ENCODE measurements at places on chromosomes 7 and 10.

GRCh38 chr7:155669717-155670505 is 25.4 kb downstream of the RBM33 start:
- peak; percentile 45 for DNase-seq

GRCh38 chr10:125584954-125585353 is 98.0 kb downstream of the TEX36 start:
- DNase-seq, result no peak

GRCh38 chr10:24951201-24952142 is 934 bp downstream of the PRTFDC1 start:
- DNase-seq, result peak; percentile 40

DNA sequence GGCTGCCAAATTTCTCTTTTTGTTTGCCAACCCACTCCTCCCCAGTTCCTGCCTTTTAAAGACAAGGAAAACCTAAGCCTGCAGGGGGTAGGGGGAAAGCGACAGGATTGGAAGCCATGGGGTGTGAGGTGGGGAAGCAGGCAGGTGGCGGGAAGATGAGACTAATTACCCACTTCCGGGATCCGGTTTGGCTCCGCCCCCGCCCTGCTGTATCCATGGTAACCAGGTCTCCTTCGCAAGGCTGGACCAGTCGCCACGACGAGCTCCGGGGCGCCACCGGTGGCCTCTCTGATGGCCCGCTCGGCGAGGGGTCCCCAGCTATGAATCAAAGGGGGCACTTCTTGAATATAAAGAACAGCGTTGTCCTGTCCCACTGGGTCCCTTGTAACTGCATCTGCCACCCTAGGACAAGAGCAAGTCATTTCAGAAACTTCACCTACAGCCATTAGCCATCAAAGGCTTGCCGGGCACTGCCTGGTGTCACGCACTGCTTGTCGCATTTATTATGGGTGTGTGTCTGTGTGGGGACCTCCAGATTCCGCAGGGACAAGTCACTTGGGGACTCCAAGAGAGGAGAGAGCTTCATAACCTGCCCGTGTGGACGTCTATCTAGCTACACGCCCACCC is 55.4 kb upstream of the LMTK2 start:
- DNase-seq, result no peak

DNA sequence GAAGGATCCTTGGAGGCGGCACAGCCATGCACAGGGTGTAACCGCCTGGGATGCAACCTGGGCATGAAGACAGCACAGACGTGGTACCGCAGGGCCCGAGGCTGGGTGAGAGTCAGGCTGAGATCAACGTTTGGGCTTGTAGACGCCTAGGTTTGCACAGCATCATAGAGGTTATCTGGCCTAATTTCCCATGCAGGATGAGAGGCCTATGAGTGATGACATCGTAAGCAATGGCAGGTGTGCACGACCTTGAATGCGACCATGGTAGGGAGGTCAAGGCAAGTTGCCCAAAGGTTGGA is 7.5 kb downstream of the CALML3 start:
- DNase-seq, result no peak

DNA sequence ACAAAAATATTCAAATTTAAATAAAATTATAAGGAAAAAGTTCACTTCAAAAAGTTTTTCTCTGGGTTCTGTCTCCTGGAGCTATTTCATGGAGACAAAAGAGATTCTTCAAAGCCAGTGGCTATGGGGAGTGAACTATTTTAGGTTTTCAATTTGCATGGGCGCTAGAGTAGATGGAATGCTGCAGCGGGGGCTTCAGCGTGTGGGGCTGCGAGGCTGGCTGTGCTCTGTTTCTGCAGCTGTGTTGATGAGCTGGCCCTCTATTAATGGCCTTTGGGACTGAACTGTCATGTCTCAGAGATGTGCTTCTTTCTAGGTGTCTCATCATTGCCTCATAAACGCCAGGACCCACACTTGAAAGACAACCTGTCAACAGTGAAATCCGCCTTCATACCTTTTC is 108.4 kb upstream of the NPY start:
- no peak for DNase-seq

GRCh38 chr10:72459301-72459700 is 104.6 kb upstream of the DNAJB12 start:
- no peak for DNase-seq

GRCh38 chr7:103605640-103606039 is 159.6 kb upstream of the SLC26A5 start:
- DNase-seq, result no peak

DNA sequence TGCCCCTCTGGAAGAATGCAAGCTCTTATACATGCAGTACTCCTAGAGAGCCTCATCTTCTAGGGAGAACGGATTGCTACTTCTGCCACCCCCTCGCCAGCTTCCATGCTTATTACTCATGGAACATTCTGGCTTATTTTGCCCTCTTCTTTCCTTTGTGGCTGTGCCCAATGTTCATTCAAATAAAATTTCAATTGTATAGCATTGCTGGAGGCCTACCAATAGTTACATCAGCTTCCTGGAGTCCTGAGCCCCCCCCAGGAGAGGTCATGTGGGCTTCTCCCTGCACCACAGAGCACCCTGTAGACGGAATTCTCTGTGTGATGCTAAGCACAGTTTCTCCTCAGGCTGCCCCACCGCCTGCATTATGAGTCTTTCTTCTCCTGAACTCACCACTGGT is 1094.0 kb downstream of the KCNMA1 start:
- DNase-seq, result no peak

- no peak for DNase-seq
Measured at GRCh38 chr10:4004144-4004543, 219.1 kb upstream of the KLF6 start.

DNA sequence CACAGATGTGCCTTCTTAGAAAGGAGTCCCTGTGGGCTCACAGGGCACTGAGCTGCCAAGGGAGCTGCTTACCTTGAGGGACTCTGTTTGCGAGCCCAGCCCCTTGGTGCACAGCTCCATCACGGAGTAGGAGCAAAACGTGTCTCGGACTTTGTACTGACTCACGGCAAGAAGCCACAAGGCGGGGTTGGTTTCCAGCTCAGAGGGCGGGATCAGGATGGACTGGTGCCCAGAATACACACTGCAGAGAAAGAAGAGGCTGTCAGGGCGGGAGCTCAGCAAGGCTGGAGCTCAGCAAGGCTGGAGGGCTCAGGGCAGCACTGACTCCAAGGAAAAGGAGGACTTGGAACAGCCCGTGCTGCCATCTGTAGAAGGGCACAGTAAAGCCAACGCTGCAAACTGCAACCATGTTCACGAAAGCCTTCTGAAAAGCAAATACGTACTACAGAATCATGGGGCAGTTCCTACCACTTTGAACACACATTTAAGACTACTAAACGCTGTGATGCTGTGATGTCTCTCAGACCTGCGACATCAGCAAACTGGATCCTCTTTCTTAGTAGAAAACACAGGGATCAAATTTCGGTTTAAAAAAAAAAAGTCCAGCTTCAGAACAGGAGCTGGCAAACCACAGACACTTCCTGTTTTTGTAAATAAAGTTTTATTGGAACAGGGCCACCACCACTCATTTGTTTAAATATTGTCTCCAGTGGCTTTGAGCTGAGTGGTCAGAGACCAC is 194.3 kb downstream of the ZMYND11 start:
- DNase-seq, result peak; percentile 93

- DNase-seq, result no peak
Measured at GRCh38 chr7:130655286-130655685, 13.3 kb downstream of the COPG2 start.

DNA sequence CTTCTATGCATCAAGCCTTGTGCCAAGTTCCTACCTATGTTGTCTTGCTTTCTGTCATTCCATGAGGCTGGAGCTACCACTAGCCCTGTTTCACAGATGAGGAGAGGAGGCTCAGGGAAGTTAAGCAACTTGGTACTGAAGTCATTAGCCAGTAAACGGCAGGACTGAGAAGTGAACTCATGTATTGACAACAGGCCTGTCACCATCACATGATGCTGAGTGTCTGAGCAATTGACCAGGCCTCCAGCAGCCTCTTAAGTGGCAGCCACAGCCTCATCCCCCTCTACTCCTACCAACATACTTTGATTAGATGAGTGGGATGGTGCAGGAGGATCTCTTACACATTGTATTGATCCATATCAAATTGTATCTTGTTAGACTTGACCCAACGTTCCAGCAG is 317.6 kb downstream of the GRID1 start:
- no peak for DNase-seq

- DNase-seq, result no peak
Measured at GRCh38 chr7:40990841-40991240, 712.0 kb downstream of the INHBA start.

DNA sequence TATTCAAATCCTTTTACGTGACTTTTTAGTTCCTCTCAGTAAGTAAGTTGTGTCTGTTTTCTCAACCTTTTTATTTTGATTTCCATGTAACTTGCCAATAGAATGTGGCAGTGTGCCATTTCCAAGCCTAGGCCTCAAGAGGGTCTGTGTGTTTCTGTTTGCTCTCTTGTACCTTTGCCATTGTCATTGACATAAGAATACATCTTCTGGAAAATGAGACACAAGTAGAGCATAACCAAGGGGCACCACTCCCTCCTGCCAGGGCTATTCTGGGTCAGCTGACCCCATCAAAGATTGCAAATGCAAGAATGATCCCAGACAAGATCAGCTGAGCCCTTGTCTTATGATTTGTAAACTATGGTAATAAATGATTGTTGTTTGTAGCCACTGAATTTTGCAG is 524.0 kb downstream of the IPMK start:
- no peak for DNase-seq

- DNase-seq, result no peak
Measured at GRCh38 chr7:12323415-12323814, 80.2 kb downstream of the VWDE start.

DNA sequence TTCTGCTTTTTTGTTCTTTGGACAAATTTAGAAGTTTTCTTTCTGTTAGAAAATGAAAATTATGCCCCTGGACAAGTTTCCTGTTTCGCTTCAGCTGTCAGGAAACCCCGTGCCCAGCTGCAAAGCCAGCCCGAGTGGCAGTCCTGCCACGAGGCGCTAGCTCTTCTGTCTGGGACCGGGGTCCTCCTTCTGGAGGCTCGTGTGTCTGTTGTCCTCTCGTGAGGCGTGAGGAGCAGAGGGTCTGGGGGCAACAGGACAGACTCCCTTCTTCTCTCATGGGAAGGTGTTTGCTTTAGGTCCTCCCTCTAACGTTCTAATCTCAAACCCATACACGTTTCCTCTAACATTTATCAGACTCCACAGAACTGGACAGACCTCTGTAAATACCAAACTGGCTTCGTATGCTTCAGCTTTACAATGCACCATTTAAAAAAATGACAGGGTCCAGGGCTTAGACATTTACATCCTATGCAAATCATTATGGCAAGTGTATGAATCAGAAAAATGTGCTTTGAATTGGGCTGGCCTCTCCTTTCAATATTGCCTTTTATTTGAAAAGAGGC is 184.5 kb upstream of the SHH start:
- no peak for DNase-seq

- peak; percentile 62 for DNase-seq
Measured at GRCh38 chr7:102412548-102412947, 16.4 kb downstream of the PRKRIP1 start.

DNA sequence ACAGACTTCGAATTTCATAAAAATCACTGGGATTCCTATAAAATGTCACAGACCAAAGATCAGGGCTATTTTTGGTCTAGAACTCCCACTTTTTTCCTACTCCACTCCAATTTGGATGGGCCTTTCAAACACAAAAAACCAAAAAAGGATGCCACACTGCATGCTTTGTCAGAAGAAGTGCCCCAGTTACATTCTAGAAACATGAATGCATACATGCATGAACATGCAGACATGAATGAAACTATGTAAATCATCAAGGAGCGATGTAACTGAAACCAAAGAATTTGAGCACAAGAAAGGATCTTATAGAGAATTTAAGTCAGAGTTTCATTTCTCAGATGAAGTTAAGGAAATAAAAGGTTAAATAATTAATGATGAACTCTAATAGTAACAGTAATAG is 31.8 kb upstream of the FAM133B start:
- no peak for DNase-seq

GRCh38 chr7:48473205-48473865 is 302.1 kb downstream of the ABCA13 start:
- DNase-seq, result no peak

DNA sequence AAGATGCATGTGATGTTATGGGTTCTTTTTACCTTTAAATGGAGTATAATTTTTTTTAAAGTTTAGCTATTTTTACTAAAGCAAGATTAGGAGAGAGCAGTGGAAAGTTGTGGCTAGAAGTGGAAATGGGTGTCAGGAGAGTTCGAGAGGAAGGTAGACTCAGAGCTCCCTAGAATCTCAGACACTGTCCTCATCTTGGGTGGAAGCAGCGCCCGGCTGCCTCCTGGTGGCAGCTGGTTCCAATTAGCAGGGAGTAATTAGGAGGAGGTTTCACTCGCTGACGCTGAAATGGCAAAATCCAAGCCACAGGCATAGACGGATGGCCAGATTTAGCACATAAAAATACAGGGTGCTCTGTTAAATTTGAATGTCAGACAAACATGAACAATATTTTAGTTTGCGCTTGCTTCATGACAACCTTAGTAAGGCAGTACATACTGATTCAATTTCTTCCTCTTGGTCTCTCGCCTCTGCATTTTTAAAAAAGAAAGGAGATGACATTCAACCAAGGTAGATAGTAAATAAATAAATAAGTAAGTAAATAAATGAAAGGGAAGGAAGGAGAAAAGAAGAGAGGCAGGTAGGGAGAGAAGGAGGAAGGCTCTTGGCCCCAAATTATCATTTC is 58.5 kb downstream of the LGI1 start:
- peak; percentile 87 for DNase-seq

DNA sequence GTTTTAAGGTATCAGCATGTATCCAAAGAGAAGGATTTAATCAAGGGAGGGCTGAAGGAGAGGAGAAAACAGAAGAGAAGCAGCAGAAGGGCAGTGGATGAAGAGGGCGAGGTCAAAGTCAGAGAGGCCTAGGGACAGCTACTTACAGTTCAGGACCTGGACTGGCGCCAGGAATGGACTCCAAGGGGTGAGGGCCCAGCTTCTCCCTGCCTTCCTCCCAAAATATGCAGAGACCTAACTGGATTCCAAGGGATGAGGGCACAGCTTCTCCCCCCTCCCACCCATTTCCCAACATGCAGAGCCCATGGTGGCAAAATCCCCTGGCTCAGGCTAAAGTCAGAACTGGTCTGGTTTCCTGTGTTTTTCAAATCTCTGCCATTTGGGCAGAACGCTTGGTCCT is 3.4 kb upstream of the TCF7L2 start:
- DNase-seq, result no peak

GRCh38 chr10:73591935-73592699 is 975 bp upstream of the USP54 start:
- peak; percentile 66 for DNase-seq

GRCh38 chr10:36236341-36236740 is 594.2 kb upstream of the FZD8 start:
- no peak for DNase-seq
